ENCODE measurements at places on chromosomes 6 and 20.

- no peak for DNase-seq
These were observed 251.5 kb upstream of the TCF21 start for GRCh38 chr6:133637436-133637835.

GRCh38 chr6:113732384-113732966 lies 124.7 kb upstream of the MARCKS start:
- DNase-seq: no peak

- DNase-seq: no peak
These were observed 42.0 kb upstream of the ENPP1 start for GRCh38 chr6:131765804-131766135.

- no peak for DNase-seq
These were observed 7.5 kb downstream of the FAM110A start for GRCh38 chr20:840858-841567.

DNA sequence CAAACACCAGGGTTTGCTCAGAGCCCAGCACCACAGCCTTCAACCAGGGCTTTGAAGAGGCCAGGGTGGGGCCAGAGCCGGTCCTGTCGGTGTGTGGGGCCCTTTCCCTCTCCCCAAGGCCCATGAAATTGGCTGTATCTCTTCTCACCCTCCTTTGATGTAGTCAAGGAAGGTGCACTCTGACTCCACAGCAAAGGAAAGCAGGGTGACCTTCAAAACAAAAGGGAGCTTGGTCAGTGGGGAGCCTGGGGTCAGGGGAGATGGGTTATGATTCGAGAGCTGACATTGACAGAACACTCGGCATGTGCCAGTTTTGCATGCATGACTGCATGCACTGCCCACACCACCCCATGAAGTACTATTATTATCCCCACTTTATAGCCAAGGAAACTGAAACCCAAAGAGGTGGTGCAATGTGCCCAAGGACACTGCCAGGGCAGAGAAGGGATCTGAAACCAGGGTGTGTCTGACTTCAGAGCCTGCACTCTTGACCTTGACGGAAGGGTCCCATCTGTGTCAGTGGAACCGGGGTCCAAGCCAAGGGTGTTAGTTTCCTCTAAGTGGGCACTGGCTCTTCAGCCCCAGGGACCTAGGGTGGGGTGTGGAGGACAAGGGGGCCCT lies 55.4 kb downstream of the RAB44 start:
- DNase-seq: no peak

- DNase-seq: no peak
These were observed 312.3 kb downstream of the PRL start for GRCh38 chr6:21984561-21984960.

- no peak for DNase-seq
These were observed 158.6 kb upstream of the TNFAIP3 start for GRCh38 chr6:137708481-137708880.

GRCh38 chr20:34907616-34908469 lies 31.4 kb downstream of the ACSS2 start:
- no peak for DNase-seq
